Right atrium auricular region (tissue), 2 donors: ENCODE measurements at places on chromosomes 11 and 22.

DNA sequence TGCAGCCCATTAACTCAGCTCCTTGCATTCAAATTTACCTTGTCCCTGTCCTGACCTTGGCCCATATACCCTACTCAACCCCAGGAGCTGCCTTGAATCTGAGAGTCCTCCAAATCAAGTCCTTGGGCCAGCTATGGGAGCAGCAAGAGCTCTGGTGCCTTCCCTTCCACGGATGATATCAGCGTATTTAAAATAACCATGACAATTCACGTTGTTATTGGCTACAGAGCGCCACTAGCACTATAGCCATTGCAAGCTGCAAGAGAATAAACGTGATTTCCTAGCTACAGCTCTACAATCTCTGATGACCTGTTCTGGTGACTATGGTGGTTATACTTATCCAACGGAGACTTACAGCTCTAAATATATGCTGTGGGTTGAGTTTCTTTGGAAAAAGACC is 357.8 kb downstream of the LARGE1 start:
- DNase-seq = no peak

- DNase-seq = no peak
These were observed 402.0 kb upstream of the CADM1 start for GRCh38 chr11:115906171-115906570.

DNA sequence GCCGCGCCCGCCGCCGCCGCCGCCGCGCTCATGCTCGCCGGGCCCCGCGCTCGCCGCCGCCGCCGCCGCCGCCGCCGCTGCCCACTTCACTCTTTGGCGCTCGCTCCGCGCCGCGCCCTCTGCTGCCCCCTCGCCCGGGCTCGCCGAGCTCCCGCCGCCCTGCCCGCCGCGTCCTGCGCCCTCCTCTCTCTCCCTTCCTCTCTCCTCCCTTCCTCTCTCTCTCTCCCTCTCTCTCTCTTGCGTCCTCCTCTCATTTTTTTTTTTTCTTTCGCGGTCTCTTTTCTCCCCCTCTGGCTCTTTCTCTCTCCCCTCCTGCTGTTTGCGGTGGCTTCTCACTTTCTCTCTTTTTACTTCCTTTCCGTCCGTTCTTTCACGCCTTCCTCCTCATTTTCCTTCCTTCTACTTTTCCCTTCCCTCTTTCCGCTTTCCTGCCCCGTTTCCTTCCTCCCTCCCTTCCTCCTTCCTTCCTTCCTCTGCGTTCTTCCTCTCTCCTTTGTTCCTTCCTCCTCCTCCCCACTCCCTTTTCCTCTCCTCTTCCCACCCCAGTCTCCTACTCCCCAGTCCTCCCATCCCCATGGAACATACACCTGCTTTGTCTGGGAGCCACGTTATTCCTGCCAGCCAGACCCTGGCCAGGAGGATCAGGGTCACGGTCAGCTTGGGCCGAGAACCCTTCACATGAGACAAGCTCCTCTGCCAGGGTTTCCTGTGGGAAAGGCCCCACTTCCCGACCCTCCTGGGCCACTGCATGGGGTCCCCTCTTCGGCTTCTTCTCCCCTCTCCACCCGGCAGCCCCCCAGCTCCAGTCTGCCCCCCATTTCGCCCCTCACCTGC is 19.3 kb upstream of the SHISAL1 start:
- DNase-seq = no peak

DNA sequence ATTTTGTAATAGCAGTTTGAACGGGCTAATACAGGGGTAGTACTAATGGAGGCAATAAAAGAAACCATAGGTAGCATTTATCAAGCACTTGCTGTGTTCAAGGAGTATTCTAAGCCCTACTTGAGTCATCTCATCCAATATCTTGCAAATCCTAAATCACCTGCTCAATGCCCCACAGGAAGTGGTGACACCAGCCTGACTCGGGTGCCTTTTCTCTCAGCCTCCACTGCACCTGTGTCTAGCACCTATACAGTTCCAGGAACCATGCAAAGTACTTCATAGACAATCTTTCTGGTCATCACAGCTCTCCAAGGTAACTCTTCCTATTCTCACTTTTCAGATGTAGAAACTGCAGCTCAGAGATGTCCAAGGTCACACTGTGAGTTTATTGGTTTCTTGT is 98.0 kb downstream of the PRR5L start:
- no peak for DNase-seq

- no peak for DNase-seq
These were observed 505.2 kb downstream of the TBC1D22A start for GRCh38 chr22:47267513-47268282.

DNA sequence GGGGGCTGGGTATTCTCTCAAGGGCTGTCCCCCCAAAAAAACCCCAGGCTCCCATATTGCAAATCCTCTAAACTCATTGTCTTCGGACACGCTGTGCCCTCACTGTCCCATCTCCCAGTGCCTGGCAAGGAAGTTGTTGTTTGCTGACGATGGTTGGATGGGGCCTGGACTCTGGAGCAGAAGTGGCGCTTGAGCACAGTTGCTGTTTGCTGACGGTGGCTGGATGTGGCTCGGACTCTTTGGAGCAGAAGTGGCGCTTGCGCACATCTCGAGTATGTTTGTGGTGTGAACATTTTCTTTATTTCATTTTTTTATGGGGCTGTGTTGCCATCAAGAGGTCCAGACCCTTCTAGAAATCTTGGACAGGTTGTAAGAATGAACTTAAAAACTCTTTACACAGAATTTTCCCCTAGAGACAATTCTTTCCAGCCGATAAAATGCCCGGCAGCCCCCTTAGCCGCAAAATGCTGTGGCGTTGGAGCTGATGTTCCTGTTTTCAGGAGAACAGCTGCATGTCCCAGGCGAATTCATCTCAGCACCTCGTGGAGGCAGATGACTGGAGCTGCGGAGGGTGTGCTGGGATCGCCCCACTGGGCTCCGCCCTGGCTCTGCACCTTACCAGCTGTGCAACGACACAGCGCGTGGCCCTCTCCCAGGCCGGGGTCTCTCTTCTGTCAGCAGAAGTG is 1167.4 kb downstream of the BRD1 start:
- DNase-seq = no peak

GRCh38 chr22:48342016-48342415 is 1485.7 kb downstream of the BRD1 start:
- no peak for DNase-seq

- DNase-seq = peak; percentile 87
These were observed 286.7 kb downstream of the MN1 start for GRCh38 chr22:27514601-27515523.

DNA sequence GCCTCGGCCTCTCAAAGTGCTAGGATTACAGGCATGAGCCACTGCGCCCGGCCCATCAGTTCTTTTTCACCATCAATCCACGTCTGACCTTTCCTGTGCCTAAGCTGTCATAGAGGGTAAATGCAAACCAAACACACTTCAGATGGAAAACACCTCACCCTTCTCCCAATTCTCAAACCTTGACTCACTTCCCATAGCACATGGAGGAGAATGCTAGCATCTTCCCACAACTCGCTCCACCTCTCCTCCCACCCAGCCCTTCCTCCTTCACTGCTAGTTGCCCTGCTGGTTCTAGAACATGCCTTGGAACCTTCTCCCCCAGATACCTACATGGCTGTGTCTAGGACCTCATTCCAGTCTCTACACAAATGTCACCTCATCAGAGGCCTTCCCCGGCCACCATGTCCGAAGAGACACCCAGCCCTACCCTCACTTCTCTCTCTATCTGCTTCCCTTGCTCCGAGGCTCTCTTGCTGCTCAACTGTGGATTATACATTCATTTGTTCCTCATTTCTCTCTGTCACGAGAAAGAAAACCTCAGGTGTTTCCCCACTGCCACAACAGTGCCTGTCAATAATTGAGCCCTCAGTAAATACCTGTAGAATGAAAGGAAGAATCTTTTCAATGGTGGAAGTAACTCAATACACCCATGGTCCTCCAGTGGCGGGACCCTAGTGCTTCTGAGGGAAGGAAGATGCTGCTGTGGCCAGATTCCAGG is 21.3 kb upstream of the NCF4 start:
- no peak for DNase-seq

DNA sequence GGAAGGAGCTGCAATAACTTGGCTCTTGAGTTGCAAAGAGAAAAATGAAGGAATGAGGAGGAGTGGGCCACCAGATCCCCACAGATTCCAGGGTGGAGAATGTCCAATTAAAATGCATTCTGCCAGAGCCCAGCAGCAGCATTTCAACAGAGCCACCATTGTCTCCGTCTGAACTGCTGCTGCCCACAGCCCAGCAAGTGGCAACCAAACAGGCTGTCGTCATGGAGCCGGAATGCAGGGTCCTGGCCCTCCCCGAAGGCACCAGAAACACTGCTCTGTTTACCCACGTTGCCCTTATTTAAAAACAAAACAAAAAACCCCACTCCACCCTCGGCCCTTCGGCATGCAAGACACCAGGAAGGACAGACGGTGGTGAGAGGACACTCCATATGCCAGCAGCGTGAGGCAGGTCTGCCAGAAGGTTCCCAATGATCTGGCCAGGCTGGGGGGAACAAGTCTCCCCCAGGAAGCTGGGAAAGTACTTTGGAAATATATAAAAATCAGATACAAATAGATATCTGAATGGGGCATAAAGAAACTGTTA is 32.5 kb downstream of the PLEKHA7 start:
- DNase-seq = no peak

- DNase-seq = no peak
These were observed 22.5 kb downstream of the LRRC10B start for GRCh38 chr11:61531044-61531443.

- no peak for DNase-seq
These were observed 64.6 kb downstream of the ST3GAL4 start for GRCh38 chr11:126419801-126420697.

- DNase-seq = no peak
These were observed 45.1 kb upstream of the TSPAN18 start for GRCh38 chr11:44681698-44682097.

DNA sequence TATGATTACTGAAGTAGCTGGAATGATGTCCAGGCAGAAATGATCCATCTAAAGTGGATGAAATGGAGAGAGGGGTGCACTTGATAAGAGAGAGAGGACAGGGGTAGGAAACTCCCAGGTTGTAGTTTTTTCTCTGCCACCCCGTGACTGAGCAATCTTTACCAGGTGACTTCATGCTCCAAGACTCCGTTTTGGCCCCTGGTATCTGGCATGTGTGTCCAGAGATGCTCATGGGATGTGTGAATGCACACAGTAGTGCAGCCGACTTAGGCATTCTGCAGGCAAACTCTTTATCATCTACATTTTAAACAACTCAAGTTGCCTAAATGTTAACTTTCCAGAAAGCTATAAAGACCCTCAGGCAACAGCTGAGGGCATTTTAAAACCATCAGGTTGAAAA is 189.3 kb upstream of the SEZ6L start:
- DNase-seq = no peak

GRCh38 chr11:87878373-87878825 is 296.8 kb downstream of the RAB38 start:
- DNase-seq = no peak

DNA sequence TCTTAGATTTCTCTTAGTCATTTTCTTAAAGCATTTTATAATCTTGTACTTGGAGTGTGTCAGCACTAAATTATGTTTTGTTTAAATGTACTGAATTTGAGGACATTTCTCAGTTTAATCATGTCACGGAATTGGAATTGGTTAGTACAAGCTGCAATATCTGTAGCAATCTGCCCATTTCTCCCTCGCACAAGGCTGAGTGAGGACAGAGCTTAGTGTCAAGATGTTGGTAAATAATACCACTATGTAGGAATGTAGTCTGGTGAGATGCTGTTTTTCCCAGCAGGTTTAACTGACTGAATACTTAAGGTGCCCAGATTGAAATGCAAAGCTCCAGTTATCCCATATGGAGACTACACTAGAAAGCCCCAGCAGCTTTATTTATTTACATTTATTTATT is 30.6 kb downstream of the SREBF2 start:
- no peak for DNase-seq

DNA sequence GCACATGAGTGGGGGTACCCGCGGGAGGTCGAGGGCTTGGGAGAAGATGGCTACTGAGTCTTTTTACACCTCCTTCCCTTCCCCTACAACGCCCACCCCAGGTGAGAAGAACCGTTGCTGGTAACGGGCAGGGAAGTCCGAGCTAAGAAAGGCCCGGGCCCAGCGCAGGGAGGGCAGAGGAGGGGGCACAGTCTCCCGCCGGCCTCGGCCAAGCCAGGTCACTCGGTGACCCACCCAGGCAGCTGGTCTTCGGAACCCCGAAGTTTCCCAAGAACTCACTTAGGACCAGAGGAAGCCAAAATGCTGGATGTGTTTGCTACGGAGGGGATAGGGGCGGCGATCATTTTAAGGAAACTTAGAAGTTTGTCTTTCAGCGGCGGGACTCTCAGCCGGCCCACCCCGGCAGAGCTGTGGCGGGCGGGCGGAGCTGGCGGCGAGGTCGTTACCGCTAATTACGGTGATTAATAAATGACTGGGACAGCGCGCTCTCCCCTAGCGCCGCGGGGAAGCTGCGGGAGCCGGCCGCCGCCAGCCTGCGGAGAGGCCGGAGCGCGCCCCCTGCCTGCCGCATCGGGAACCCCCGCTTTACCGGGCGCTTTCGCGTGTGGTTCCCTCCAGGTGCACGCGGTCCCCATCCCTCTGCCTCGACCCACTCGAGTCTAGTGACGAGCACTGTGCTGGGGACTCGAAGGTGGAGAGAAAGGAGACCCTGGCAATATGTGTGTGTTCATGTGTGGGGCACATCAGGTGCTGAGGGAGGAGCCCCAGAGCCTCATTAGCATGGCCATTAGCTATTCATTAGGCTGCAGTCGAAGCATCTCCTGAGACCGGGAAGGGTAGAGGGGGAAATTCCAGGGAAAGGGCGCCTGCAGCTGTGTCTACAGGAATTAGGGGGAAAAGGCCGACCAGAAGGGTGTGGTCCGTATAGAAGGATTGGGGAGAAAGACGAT is 945 bp downstream of the ROBO3 start:
- DNase-seq = no peak

- peak; percentile 76 for DNase-seq
These were observed 3.7 kb downstream of the PDGFB start for GRCh38 chr22:39240831-39241793.

- DNase-seq = no peak
These were observed 68.7 kb downstream of the ZNRF3 start for GRCh38 chr22:28951969-28952521.

- no peak for DNase-seq
These were observed 406.1 kb downstream of the DYNC2H1 start for GRCh38 chr11:103515283-103515682.

DNA sequence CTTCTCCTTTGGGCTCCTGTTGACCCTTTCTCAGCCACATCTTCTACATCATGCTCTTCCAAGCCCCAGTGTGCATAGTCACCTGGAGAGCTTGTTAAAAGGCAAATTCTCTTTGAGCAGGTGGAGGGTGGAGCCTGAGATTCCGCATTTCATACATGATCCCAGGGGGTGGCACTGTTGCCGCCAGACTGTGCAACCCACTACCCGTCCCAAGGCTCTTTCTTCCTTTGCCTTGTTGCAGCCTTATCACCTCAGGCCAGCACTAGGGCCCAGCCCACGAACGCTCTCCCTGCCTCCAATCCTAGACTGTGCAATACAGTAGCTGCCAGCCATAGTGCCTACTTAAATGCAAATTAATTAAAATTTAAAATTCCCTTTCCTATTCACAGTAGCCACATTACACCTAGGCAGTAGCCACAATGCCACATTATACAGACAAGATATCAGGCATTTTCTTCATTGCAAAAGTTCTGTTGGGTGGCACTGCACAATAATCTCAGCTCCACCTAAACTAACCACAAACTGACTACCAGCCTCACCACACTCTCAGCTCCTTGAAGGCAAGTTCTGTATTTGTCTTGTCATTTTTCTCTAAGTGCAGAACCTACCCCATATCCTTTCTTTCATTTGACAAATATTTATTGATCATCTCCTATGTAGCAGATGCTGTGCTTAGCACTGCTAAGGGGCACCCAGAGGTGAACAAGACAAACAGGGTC is 4.6 kb upstream of the KCNJ5 start:
- DNase-seq = no peak

GRCh38 chr11:43908191-43908590 is 27.6 kb downstream of the ALKBH3 start:
- no peak for DNase-seq

GRCh38 chr11:9089636-9090035 is 1.8 kb downstream of the SCUBE2 start:
- no peak for DNase-seq
